ENCODE measurements at places on chromosomes 11 and 22.

- no peak for DNase-seq
Measured at GRCh38 chr11:126186025-126186698, 25.3 kb downstream of the RPUSD4 start.

GRCh38 chr11:64753380-64754123 lies 6.2 kb downstream of the PYGM start:
- no peak for DNase-seq

DNA sequence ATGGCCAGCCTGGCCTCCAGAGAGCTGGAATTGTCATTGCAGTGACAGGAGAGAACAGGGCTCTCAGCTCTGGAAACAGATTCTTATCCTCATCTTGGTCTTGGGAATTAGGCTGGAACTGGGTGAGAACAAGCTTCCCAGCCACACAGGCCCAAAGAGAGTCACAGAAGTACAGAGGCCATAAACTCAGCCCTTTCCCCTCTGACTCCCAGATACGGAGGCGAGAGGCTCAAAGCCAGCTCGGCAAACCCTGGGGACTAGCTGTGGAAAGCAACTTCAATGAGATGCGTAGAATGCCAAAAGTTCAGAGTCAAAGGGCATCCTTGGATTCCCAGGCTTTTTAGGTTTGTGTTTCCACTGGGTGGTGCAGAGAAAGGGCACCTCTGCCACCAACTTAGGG lies 14.3 kb upstream of the ABCC8 start:
- DNase-seq, result no peak

- no peak for DNase-seq
Measured at GRCh38 chr11:113992459-113993110, 17.7 kb downstream of the HTR3A start.

- DNase-seq, result no peak
Measured at GRCh38 chr11:122604621-122605020, 50.9 kb upstream of the UBASH3B start.
